ENCODE measurements at places on chromosomes 6 and 20.

DNA sequence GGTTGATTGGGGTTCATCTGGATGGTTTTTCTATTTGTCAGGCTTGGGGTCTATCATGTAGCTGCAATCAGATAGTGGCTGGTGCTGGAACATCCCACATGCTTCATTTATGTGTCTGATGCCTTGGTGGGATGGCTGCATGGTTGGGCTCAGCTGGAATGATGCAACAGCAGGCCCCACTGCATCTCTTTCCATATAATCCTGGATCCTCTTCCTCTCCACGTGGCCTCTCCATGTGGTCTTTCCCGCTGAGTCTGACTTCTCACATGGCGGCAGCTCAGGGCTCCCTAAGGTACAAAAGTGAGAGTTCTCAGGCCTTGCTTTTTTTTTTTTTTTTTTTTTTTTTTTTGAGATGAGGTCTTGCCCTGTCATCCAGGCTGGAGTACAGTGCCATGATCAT, 65.0 kb upstream of the SUPT3H start:
- DNase-seq = no peak

GRCh38 chr6:127188744-127189143, 70.3 kb downstream of the RSPO3 start:
- DNase-seq = no peak

DNA sequence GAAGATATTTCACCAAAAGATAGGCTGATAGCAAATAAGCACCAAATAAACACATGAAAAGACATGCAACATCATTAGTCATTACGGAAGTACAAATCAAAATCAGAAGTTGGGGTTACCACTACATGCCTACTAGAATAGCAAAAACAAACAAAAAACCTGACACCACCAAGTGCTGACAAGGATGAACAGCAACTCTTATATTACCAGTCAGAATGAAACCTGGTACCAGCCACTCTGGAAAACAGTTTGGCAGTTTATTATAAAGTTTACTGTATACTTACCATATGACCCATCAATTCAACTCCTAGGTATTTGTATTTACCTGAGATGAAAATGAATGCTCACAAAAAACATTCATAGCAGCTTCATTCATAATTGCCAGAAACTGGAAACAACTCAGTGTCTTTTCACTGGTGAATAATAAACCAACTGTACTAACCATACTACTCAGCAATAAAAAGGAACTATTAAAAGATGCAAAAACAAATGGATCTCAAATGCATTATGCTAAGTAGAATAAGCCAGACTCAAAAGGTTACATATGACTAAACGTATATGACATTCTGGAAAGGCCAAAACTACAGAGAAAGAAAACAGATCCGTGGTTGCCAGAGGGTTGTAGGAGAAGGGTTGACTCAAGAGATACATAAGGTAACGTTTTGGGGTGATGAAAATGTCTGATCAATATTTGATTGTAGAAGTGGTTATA, 33.0 kb downstream of the NUP153 start:
- no peak for DNase-seq

GRCh38 chr6:89242574-89243330, 25.6 kb upstream of the GABRR1 start:
- no peak for DNase-seq

- DNase-seq = no peak
Measured at GRCh38 chr6:80607811-80608391, 501.4 kb downstream of the BCKDHB start.

- DNase-seq = no peak
Measured at GRCh38 chr6:41878246-41878645, 16.9 kb downstream of the USP49 start.

DNA sequence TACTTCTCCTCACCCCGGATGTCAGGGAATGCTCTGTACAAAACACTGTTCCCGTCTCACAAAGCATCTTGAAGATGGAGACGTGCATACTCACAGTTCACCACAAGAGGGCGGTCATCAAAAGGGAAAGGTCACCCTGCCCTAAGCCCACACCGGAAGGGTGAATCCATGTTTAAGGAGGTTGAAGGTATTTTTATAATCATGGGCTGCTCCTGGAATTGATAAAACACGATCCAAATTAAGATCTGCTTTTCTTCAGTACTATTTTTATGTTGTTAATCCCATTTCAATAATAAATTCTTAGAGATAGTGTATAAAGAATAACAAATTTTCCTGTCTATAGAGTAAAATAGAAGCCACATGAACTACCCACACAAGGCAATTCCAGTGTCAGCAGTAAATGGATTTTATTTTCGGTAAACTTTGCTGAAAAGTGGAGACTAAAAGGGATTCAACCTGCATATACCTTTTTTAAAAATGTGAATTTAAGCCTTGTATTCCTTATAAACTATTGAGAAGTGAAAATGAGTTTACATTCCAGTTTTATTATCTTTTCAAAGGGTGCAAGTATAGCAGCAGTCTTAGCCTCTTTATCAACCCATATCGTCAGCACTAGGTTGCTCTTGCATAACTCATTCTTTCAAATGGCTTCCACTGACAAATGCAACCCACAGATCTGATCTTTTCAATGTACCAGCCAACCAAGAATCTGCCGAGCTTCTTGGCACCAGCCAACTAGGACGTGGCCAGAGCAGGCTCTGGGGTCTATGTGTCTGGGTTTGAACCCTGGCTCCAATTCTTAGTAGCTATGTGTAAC, 79.7 kb upstream of the MBOAT1 start:
- peak; percentile 52 for DNase-seq

DNA sequence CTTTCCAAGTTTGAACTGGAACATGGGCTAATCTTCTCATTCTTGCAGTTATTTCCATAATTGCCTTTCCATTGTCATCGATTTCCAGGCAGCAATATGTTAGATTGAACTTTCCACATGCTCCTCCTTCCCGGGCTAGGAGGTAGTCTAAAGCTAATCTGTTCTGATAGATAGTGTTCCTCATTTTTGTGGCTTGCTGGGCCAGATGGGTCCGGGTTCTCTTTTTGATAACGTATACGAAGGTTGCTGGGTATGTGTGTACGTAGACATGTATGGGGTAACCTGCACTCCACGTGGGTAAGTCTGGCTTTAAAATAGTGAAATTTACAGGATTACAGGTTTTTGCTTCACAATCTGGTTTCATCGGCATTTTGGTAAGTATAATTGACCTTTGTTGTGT, 14.0 kb upstream of the GMPR start:
- no peak for DNase-seq

DNA sequence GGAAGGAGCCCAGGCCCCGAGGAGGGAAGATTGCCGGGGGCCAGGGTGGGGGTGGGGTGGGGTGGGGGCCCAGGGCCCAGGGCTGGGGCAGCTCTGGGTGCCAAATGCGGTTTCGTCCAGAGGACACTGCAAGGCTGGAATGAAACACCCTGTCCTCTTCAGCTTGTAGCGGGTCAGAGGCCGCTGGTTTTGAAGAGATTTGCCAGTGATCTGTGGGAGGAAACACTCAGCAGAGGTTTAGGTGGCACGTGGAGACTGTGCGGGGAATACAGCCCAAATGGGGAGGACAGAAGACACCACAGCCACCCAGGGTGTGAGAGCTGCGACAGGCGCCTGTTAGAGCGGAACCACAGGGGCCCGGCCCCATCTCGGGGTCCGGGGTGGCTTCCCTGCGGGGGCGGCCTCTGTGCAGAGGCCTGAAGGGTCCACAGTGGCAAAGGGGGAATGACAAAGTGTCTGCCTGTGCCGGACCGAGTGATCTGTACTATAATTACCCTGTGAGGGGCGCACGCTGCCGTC, 29.2 kb downstream of the FRMD1 start:
- no peak for DNase-seq

GRCh38 chr20:49656304-49656703, 57.4 kb downstream of the B4GALT5 start:
- DNase-seq = no peak

DNA sequence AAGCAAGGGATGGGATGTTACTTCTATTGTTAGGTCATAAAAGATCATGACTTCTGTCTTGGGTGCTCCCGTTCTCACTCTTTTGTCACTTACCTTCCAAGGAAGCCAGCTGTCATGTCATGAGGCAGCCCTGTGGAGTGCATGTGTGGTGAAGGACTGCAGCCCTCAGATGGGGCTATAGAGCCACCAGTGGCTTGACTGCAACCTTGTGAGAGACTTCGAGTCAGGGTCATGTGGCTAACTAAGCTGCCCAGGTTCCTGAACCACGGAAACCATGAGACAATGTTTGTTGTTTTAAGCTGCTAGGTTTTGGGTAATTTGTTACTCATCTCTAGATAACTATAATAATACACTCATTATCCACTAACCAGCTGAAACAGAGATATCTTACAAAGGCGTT, 477.1 kb downstream of the BTBD3 start:
- DNase-seq = no peak

DNA sequence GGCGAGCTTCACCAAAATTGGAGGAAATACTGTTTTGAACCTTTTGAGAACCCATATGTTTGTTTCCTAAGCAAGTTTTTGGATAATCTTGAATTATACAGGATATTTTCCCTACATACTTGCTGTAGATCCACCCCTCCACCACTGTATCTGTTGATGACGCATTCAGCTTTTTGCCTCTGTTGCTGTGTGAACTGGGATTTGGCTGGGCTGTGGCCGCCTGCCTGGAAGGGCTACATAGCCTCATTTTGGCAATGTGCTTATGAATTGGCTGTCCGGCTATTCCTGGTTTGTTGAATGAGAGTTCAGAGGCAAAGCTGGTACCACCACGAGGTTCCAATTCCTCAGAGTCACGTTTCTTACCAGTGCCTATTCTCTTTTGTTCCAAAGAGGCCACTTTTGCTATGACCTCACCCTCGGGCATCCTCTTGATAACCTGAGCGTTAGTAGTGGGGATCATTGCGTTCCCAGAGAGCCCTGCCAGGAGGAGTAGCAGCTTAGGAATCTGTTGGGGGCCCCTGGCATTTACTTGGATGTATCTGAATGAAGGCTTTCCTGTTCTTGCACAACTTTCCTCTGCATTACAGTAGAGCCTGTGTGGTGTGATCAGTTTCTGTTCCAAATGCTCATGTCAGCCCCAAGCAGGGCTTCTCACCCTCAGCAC, 6.4 kb downstream of the FAM83D start:
- no peak for DNase-seq

- DNase-seq = no peak
Measured at GRCh38 chr20:15942130-15942529, 631.1 kb downstream of the KIF16B start.

DNA sequence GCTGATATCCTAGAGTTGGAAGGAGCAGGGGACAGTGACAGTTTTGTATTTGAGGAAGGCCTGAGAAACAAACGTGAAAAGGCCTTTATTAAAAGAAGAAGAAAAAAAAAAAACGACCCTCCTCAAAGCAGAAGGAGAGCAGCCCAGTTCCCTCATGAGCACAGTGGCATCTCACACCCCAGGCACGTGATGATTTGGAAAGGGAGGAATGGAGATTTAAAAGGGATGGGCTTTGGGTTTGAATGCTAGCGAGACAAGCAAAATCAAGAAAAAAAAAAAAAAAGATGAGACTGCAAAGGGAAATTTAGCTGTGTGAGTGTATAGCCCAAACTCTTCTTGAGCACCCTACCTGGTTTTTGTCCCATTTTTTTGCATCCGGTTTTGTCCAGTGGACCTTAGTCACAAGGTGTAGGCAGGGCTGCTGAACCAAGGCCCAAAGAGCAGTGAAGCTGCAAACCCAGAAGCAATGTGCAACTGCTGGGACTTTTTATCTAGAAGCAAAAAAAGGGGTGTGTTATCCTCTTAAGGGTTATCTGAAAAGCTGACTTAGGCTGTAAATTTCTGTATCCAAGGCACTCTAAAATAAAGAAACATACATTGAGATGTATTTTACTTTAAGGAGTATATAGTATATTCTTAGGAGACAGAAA, 54.5 kb upstream of the RREB1 start:
- DNase-seq = no peak

- no peak for DNase-seq
Measured at GRCh38 chr6:30781395-30781742, 37.0 kb upstream of the IER3 start.

- no peak for DNase-seq
Measured at GRCh38 chr6:1267057-1267732, 44.7 kb upstream of the FOXQ1 start.

GRCh38 chr20:17680836-17681725, 961 bp downstream of the RRBP1 start:
- DNase-seq = peak; percentile 71

DNA sequence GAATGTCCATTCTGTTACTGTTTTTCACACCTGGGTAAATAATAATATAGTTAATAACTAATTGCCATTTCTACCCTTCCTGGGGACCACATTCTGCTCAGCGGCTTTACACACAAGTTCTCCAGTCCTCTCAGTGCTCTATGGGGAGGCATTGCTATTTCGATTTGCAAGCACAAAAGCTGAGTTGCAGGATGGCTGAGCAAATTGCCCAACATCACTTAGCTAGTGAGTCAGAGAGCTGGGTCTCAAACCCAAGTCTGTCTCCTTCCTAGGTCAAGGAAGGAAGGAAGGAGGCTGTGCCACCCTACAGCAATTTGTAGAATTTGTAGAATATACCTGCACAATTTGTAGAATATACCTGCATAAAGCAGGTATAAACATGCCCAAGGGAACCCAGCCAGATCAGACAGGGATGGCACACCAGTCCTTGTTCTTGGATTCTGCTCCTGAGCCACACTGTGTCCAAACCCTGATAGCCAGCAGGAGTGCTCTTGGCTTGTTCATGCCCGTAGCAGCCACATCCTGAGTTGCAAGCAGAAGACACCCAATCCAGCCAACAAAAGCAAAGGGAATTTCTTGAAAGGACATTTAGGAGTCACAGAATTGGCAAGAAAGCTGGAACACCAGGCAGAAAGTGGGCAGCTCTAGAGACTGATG, 56.9 kb downstream of the LY86 start:
- DNase-seq = no peak

GRCh38 chr6:160634706-160635105, 29.4 kb downstream of the LPA start:
- DNase-seq = peak; percentile 4

DNA sequence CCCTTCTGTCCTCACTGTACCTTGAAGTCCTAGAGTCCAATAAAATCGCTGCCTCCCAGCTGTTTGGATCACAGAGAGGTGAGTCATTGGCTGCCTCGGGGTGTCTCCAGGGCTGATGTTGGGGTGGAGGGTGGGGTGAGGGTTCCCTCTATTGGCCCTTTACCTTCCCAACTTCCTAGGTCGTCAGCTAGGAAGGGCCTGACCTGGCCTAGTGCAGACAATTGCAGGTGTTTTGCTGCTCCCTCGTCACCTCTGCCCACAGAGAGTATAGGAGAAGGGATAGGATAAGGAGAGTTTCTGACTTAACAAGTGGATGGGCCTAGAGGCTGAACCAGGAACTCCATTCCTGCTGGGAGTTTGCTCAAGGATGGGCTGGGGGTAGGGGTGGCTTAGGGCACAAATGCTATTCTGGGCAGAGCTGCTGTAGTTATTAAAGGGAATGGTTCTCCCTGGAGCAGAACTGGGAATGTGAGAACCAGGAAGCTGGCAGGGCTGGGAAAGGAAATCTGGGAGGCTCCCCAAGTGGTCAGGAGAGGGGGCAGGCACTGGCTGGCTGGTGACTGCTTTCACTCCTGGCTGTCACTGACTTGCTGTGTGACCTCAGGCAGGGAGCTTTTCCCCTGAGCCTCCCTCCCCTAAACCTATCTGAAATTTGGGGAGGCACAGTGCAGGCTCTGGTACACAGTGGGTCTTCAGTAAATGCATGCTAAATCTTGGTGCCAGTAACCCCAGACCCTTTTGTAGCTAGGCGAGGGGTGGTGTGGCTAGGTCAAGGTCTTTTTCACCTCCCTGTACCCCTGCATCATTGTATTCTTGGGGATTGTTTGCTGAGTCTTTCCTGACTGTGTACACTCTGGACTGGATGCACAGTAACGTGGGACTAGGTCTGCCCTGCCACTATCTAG, 1.5 kb downstream of the TP53INP2 start:
- no peak for DNase-seq

GRCh38 chr20:63360850-63361518, at the start of gene CHRNA4:
Gene CHRNA4 (minus strand): TSS chr20:63361349. CDS start chr20:63361165, 184 bp downstream.
- DNase-seq = no peak
